ENCODE measurements at places on chromosomes 12 and 14. TPM values are rescaled to one million over a fixed set of nuclear protein-coding genes. Genes with fewer than 3 reads are reported as not detected.

DNA sequence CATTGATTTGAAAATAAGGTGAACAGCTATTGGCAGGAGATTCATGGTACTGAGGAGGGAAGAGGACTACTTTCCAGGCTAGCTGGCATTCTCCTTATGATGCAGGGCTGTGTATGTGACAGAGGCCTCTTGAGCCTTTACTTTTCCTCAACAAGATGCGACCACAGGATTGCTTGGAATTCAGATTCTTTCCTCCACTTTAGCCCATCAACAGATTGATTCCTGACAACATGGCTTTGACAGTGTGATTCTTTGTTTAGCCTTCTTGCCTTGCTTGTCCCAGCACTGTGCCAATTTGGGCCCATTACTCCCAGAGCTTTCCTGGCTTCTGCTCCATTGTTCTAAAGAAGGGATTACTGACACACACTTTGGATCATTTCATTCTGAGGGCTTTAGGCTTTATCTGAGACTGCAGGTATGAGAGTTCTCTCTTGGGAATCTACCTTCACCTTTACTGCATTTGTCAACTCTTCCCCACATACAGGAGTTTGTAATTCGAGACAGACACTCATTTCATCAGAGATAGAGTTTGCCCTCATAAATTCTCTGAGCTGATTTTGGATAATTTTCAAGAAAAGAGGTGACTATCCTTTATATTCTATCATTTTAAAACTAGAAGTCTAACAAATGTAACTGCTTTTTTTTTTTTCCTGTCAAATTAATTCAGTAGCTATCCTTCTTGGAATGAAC lies 206.4 kb upstream of the GZMB start:
- no peak for DNase-seq

DNA sequence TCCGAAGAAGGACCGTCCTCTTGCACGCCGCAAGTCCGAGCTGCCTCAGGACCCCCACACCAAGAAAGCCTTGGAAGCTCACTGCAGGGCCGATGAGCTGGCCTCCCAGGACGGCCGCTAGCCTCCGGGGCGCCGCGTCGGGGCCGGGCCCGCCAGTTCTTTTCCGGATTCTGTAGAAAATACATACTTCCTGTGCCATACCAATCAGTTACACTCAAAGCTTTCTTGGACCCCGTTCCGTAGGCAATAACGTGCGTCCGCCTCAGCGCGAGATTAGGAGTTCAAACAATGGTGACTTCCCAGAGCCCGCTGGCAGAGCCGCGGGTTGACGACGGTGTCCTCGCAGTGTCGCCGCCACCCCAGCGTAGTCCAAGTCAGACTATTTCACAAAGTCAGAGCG lies 39.2 kb upstream of the DYNC1H1 start:
- no peak for DNase-seq

GRCh38 chr12:127515941-127516340 lies 751.0 kb upstream of the TMEM132C start:
- DNase-seq = peak; percentile 35

DNA sequence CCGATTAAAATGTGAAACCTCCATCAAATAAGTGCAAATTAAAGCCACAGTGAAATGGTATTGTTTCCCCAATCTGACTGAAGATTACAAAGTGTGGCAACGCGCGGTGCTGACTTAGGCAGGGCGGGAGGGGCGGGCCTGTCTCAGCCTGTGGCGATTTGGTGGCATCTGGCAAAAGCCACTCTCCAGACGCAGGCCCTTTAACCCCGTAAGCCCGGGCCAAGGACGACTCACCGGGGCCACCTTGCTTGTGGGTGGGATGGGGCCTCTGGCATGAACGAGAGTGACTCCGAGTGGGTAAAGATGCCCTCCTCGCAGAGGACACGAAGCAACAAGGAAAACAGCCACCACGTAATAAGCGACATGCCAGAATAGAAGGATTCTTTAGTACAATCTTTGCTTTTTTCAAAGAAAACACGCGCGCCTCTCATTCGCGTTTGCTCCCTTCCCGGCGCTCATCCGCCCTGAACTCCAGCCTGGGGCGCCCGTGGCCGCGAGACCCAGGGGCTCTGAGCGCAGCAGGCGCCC lies 815 bp downstream of the DEGS2 start:
- DNase-seq = no peak

- DNase-seq = no peak
Measured at GRCh38 chr12:132291402-132292175, 37.8 kb downstream of the GALNT9 start.

- no peak for DNase-seq
Measured at GRCh38 chr14:97432586-97432985, 635.4 kb downstream of the VRK1 start.

DNA sequence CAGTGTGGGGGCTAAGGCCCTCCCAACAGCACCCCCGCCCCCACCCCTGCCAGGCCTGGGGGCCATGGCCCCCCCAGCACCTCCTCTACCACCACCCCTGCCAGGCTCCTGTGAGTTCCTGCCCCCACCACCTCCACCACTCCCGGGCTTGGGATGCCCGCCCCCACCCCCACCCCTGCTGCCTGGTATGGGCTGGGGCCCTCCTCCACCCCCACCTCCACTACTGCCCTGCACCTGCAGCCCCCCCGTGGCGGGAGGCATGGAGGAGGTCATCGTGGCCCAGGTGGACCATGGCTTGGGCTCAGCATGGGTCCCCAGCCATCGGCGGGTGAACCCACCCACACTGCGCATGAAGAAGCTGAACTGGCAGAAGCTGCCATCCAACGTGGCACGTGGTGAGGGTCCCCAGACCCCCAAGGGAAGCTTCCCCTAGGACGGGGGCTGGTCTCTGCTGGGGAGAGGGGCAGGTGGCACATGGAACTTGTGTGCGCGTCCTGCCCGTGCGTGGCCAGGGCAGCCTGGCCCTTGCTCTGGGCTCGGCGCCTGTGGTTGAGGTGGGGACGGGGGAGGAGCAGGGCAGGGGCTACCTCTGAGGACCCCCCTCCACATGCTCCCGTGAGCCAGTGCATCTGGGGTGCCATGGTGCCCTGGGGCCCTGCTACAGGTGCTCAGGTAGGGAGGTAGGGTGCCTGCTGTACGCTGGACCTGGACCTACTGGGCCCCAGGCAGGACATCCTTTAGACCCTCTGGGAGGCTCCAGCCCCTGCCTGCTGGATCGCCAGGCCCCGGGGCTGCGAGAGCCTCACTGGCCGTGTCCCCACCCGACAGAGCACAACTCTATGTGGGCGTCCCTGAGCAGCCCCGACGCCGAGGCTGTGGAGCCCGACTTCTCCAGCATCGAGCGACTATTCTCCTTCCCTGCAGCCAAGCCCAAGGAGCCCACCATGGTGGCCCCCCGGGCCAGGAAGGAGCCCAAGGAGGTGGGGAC lies 16.1 kb upstream of the ADSS1 start:
- DNase-seq = no peak

- DNase-seq = no peak
Measured at GRCh38 chr12:109009766-109010165, 11.1 kb downstream of the SVOP start.

The CELA1 gene
- polyA plus RNA-seq = not detected

- no peak for DNase-seq
Measured at GRCh38 chr14:55417955-55418354, 6.3 kb upstream of the ATG14 start.

DNA sequence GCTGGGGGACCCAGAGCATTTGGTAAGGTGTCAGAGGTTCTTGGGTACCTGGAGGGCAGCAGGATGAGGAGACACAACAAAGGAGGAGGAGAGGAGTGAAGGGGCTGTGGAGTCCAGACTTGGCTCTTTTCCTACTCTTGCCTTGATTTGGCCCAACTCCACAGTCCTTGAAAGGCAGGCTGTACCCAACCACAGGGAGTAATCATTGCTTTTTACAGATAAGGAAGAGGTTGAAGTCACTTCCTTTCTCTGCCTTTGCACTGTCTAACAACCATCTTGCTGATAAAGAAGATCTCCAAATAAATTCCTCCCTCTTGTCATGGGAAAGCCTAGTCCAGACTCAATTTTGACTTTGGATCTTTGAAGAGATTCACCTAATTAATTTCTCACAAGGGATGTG lies 226.8 kb upstream of the HMGA2 start:
- no peak for DNase-seq

The PNMA1 gene
- 27.0 TPM for polyA plus RNA-seq

GRCh38 chr14:45426685-45427282 lies 173.8 kb upstream of the MIS18BP1 start:
- peak; percentile 35 for DNase-seq

- DNase-seq = no peak
Measured at GRCh38 chr14:52716155-52716554, 9.2 kb downstream of the PSMC6 start.

- DNase-seq = no peak
Measured at GRCh38 chr12:116366824-116367223, 89.3 kb upstream of the MED13L start.

- DNase-seq = no peak
Measured at GRCh38 chr12:124551268-124552144, 15.9 kb downstream of the NCOR2 start.

GRCh38 chr12:10722502-10722904 lies 620 bp downstream of the YBX3 start:
- DNase-seq = no peak

The OR4E2 gene
- not detected for polyA plus RNA-seq

The ZNF740 gene
- 31.3 TPM for polyA plus RNA-seq

The BCL2L14 gene
- 0.22 TPM for polyA plus RNA-seq

GRCh38 chr12:5557906-5558305 lies 126.0 kb downstream of the NTF3 start:
- DNase-seq = no peak

The GPRC5D gene
- polyA plus RNA-seq = not detected

The APPL2 gene
- polyA plus RNA-seq = 20.0 TPM

DNA sequence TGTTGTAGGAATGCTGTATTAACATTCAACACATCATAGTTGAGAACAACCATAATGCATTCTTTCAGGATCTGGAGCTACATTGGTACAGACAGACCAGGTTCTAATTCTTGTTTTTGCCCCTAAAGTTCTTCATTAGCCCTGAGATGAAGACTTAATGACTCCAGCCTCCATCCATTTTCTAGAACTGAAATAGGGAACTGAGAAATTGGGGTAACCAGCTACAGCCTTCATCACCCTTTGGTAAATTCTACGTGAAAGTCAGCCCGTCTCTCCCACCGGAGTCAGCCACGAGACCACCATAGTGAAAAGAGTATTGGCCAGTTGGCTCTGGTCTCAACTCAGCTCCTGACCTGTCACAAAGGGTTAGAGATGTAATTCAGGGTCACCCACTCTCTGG lies 164.0 kb downstream of the NUAK1 start:
- no peak for DNase-seq

GRCh38 chr14:103091041-103091882 lies 3.3 kb upstream of the EXOC3L4 start:
- DNase-seq = no peak

- no peak for DNase-seq
Measured at GRCh38 chr12:7128681-7129286, at the start of gene RBP5. Gene RBP5 (minus strand): TSS chr12:7128889. CDS start chr12:7128775, 114 bp downstream.

- no peak for DNase-seq
Measured at GRCh38 chr14:22657861-22658260, 13.7 kb upstream of the OR6J1 start.

DNA sequence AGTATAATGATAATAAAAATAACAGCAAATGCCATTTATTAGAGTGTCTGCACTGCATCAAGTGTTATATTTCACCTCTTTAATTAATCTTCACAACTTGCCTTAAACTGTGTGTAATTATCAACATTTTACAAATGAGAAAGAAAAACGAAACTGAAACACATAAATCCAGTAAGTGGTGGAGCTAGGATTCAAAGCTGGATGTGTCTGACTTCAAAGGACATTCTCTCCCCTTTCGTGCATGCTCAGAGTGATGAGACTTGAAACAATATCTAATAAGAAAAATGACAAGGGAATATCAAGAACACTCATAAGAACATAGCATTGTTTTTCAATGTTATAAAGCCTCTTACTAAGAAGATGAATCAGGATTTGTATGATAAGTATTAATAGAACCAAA lies 78.8 kb downstream of the DUSP6 start:
- DNase-seq = no peak

The A2ML1 gene
- polyA plus RNA-seq = 0.08 TPM

GRCh38 chr12:104485651-104486362 lies 29.1 kb downstream of the CHST11 start:
- no peak for DNase-seq

GRCh38 chr12:84455598-84455997 lies 457.0 kb downstream of the SLC6A15 start:
- DNase-seq = no peak

The CFAP251 gene
- 0.90 TPM for polyA plus RNA-seq

The RASSF8 gene
- 23.9 TPM for polyA plus RNA-seq

The FOXG1 gene
- polyA plus RNA-seq = 0.12 TPM

DNA sequence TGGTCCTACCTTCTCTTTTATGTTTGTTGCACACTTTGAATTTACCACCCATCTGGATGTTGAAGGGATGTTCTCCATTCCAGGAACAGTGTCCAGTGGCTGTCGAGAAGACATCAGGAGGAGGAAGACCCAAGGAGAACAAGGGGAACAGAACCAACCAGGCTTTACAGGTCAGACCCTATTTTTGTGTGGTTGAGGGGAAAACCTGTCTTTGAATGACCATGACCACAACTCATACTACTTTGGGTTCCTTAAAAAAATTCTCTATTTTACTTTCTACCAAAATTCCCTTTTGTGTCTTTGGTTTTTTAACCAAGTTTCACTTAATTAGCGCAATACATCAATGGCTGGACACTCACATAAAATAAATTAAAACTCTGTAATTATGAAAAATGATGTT lies 78.7 kb downstream of the PLXNC1 start:
- no peak for DNase-seq

GRCh38 chr12:131116468-131117117 lies 162.9 kb downstream of the ADGRD1 start:
- no peak for DNase-seq

The CRIP2 gene
- 190 TPM for polyA plus RNA-seq

- DNase-seq = no peak
Measured at GRCh38 chr14:94690896-94691659, 78.8 kb downstream of the GSC start.

DNA sequence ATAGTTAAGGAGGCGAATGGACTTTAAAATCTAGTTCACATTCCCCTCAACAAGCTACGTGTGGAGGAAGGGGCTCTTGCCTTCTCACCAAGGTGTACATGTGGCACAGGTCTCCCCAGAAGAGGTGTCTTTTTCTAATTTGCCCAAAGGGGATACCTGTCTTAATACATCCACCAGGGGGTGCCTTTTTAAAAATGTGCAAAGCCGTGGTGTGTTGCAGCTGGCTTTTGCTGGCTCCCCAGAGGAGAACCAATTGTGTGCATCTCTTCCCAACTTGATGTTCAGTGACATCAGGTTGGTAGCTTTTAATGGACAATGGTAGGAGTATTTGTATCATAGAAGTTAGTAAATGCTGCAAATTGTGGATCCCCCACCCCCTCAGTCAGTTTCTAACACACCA lies 33.8 kb downstream of the CREBL2 start:
- DNase-seq = no peak

The SLCO1B3 gene
- not detected for polyA plus RNA-seq

The SLC17A8 gene
- 0.20 TPM for polyA plus RNA-seq

The DGLUCY gene
- polyA plus RNA-seq = 28.3 TPM

The ACTN1 gene
- polyA plus RNA-seq = 37.5 TPM

The NINJ2 gene
- 6.3 TPM for polyA plus RNA-seq

GRCh38 chr14:58488550-58488949 lies 61.0 kb downstream of the KIAA0586 start:
- DNase-seq = no peak

- no peak for DNase-seq
Measured at GRCh38 chr12:23564451-23565152, 384.9 kb downstream of the SOX5 start.
